NCI-H1436 (cell line): ENCODE measurements at places on chromosomes 4 and X.

- DNase-seq, result no peak
Observed at GRCh38 chr4:6368601-6369000, 99.0 kb downstream of the WFS1 start.

DNA sequence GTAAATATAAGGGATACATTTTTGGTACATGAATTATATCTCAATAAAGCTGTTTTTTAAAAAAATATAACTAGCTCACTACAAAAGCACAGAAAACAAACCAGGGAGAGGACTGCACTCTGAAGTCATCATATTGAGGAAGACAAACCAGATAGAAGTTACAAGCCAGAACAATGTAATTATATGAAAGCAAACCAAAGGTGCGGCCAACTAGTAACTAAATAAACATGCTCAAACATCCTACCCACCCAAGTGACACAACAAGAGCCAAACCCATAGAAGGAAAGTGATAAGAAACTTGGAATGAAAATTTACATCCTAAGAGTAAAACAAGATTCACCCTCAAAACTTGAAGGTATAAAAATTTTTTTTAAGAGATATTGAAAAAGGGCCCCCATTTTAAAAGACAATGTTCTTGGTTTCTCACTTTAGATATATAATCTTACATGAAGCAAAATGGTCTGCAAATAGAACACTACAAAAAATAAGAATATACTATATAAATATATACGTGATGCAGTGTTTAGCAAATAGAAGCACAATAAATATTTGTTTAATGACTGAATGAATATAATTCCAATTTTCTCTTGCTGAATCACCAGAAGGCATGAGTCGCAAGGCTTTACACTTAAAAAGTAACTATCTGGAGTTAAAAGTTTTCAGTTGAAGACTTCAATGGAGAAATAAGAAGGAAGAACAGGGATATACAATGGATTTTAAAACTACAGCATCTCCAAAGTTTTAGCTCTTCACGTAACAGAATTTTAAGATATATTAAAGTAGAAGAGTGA, 4.0 kb upstream of the SH3D19 start:
- no peak for DNase-seq

GRCh38 chr4:27112587-27112986, 251.9 kb downstream of the STIM2 start:
- DNase-seq, result no peak

- no peak for DNase-seq
Observed at GRCh38 chrX:131816551-131817136, 206.5 kb upstream of the STK26 start.

- DNase-seq, result no peak
Observed at GRCh38 chrX:30301208-30301607, 8.0 kb downstream of the NR0B1 start.

GRCh38 chr4:139841464-139842195, 176.0 kb downstream of the MGST2 start:
- DNase-seq, result peak; percentile 34

GRCh38 chrX:113833096-113834055, 750.5 kb upstream of the HTR2C start:
- DNase-seq, result no peak

GRCh38 chrX:37594755-37595382, 23.4 kb downstream of the LANCL3 start:
- no peak for DNase-seq

DNA sequence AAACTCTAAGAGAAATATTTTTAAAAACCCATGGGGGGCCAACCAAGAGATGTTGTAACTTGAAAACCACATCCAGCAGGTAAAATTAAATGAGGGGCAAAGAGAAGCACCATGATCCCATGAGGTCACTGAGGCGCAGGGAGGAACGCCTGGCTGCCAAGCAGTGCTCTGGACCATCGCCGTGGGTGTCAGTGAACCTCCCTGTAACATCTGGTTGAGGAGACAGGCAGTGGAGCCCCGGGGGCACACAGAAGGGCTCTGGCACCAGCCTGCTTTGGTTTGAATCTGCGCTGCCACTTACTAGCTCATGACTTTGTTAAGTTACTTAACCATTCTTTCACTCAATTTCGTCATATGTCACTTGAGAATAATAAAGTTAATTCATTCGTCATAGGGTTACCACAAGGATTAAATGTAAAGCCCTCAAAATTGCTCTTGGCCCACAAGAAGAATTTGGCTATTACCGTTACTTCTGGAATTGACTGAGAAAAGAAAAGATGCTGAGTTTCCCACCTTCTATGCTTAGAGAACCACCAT, 41.6 kb upstream of the SLC25A4 start:
- no peak for DNase-seq

DNA sequence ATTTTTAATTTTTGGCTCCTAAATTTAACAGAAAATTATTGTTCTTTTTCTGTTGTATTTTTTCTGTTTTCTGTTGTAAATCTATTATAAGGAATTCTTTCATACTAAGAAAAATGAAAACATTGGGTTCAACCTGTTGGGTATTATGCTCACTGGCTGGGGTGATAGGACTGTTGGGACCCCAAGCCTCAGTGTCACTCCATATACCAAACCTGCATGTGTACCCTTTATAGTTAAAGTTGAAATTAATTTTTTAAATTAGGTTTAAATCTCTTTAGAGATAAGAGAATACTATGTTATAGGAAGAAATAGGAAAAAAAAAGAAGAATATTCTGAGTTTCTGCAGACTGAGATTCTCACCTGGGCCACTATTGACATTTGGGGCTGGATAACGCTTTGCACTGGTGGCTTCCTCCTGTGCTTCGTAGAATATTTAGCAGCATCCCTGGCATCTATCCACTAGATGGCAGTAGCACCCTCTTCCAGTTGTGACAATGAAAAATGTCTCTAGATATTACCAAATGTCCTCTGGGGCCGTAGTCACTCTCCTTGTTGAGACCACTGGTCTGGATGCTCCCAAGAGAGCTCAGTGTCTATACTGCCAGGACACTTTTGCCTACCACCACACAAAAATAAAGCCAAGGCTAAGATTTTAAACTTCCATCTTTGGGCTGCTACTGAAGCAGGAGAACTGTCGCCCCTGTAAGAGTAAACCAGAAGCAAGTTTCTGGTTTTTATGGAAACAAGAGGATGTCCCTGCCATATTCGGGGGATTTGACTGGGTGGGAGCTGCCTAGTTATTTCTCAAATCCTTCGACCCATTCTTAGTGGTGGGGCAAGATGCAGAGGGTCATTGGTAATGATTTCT, 22.4 kb upstream of the CLTRN start:
- DNase-seq, result peak; percentile 46

DNA sequence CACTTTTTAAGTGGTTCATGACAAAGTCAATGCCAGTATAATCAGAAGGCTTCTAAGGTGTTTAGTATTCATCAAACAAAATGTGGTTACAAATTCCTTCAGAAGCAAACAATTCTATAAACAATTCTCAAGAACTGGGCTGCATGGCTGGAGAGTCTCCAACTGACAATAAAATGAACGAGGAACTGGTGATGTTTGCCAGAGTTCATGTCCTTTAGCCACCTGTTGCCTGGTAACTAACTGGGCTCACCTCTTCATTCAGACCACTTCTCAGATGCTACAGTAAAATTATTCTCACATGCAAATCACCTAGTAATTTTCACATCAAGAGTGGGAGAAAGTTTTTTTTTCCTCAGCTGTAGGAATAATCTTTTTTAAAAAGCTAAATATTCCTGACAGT, 53.3 kb downstream of the CAMK2D start:
- DNase-seq, result no peak

GRCh38 chr4:81919810-81920209, 448.1 kb upstream of the RASGEF1B start:
- DNase-seq, result no peak

DNA sequence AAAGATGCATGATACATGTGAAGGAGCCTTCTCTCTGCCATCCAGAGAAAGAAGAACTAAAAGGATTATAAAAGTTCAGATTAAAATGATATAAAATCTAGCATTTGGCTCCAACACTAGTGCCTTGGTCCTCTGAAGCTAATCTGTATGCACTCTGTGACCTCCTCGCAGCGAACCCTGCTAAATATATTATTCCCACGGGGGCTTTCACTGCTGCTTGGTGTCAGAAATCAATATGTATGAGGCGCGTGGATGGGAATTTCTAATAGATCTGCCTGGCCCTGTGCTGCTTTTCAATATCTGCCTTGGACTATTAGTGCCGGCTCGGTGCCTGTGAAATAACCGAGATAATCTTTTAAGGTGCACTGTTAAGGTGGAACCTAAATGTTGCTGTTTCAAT, 69.7 kb downstream of the CXXC4 start:
- no peak for DNase-seq

GRCh38 chrX:103343105-103343504, 13.1 kb downstream of the TCEAL7 start:
- no peak for DNase-seq

DNA sequence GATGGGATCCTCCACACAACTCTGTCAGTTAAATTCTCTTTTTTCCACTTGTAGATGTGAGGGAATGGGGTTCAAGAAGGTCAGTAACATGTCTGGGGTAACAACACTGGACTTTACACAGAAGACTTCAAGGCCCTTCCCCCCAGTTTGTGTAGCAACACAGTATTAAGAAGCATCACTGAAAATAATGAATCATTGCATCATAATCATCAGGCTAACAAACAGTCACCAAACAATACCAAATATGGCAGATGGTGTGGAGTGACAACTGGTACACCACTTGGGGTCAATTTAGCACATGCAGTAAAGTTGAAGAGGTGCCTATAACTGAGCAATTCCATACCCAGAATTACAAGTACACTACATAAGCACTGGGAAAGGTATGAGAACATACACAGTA, 38.6 kb downstream of the BOD1L1 start:
- no peak for DNase-seq

- DNase-seq, result no peak
Observed at GRCh38 chrX:3181846-3182245, 140.6 kb downstream of the ARSF start.

GRCh38 chrX:55787727-55788126, 70.2 kb downstream of the RRAGB start:
- DNase-seq, result no peak

DNA sequence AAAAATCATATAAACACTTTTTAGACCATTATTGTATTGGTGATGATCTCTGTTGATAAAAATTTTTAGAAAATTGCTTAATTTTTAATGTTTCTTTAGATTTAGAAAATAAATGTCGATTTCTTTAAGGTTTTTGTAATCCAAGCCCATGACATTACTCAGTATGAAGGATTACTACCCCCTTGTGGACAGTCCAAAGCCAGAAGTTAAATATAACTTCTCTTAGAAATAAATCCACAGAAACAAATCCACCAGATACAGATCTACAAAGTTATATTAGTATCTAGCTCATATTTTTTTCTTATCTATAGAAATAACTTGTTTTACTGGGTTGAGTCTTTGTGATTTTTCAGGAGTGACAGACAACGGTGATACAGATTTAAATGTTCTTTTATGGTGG, 18.9 kb downstream of the TIFA start:
- no peak for DNase-seq

GRCh38 chr4:75255261-75255660, 258.9 kb downstream of the RCHY1 start:
- DNase-seq, result no peak

GRCh38 chr4:53459548-53459947, 82.1 kb downstream of the FIP1L1 start:
- DNase-seq, result no peak

DNA sequence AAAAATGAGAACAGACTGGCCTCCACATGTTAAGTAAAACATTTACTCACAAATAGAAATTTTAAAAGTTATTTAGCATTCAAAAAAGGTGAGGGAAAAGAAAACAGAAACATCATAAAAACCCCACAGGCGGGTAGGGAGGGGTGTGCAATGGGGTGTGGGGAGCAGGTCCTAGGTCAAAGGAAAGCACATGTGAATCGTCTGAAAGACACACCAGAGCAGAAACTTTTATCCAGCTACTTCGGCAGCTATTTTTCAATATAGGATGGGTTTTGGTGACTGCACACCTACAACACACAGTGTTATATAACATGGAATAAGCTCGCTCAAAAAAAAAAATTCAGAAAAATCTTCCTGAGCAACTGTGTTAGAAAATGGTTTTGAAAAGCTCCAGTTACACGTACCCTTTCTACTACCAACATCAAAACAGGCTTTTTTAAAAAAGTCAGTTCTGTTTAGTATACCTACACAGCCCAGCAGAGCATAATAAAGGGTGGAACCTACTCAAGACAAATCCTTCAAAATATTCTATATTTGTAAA, 1.6 kb downstream of the OTUD4 start:
- DNase-seq, result no peak

- DNase-seq, result no peak
Observed at GRCh38 chr4:87541521-87541920, 12.3 kb upstream of the SPARCL1 start.

- DNase-seq, result no peak
Observed at GRCh38 chr4:6773106-6773505, 9.4 kb upstream of the KIAA0232 start.

DNA sequence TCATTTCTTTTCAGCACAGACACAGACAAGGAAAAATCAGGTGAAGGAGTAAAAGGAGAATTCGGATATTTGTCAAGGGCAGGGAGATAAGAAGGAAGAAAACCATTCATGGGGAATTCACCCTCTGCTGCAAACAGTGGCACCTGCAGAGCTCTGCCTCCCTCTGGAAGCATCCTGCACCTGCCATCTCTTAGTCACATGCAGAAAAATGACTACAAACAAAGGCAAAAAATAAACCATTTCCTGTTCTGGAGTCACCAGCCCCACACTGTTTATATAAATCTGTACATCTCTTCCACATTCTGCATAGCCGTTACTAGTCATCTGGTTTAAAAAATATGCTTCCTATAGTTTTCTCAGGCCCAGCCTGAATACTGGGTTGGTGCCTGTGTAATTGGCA, 205.3 kb downstream of the ARAP2 start:
- DNase-seq, result no peak

DNA sequence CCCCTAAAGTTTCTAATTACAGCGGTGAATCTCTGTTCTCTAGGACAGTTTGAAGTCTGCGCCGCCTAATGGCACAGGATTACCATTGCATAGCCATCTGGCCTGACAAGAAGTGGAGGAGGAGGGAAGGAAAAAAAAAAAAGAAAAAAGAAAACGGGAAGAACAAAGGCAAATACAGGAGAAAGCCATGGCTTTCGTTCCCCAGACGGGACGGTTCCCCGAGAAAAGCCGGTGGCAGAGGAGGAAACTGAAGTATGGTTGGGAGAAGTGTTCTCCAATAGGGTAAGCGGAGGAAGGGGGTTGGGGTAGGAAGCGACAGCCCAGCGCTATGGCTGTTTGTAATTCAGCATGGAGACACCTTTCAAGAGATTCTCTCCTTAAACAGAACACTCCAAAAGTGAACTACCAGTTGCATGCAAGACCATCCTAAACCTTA, 80.8 kb downstream of the HMGN5 start:
- DNase-seq, result no peak

DNA sequence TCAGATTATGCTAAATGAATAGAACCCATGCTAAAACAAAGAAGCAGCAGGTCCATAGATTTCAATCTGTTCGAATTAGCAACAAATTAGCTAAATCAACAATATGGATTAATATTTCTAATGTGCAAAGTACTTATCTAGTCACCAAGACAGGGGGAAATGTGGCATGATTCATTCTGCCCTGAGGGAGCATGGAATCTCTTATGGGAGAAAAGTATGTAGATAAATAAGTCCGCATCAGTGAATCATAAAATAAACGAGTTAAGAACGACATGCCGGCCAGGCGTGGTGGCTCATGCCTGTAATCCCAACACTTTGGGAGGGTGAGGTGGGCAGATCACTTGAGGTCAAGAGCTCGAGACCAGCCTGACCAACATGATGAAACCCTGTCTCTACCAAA, 102.1 kb downstream of the ANOS1 start:
- no peak for DNase-seq

- peak; percentile 57 for DNase-seq
Observed at GRCh38 chr4:124711471-124712371, 811 bp downstream of the ANKRD50 start.

- no peak for DNase-seq
Observed at GRCh38 chr4:38400946-38401345, 263.1 kb upstream of the KLF3 start.
